ENCODE measurements at places on chromosomes 1 and 21. TPM values are rescaled to one million over a fixed set of nuclear protein-coding genes. Genes with fewer than 3 reads are reported as not detected.
A peak's percentile ranks its signal among the peaks of the same experiment; 100 is the strongest.

GRCh38 chr1:21652101-21652936 is 16.8 kb downstream of the RAP1GAP start:
- DNase-seq = no peak

- no peak for DNase-seq
Observed at GRCh38 chr1:117594261-117594990, 11.4 kb upstream of the TENT5C start.

The HUNK gene
- under 0.01 TPM for total RNA-seq

- no peak for DNase-seq
Observed at GRCh38 chr1:13581446-13581845, 2.2 kb upstream of the PDPN start.

DNA sequence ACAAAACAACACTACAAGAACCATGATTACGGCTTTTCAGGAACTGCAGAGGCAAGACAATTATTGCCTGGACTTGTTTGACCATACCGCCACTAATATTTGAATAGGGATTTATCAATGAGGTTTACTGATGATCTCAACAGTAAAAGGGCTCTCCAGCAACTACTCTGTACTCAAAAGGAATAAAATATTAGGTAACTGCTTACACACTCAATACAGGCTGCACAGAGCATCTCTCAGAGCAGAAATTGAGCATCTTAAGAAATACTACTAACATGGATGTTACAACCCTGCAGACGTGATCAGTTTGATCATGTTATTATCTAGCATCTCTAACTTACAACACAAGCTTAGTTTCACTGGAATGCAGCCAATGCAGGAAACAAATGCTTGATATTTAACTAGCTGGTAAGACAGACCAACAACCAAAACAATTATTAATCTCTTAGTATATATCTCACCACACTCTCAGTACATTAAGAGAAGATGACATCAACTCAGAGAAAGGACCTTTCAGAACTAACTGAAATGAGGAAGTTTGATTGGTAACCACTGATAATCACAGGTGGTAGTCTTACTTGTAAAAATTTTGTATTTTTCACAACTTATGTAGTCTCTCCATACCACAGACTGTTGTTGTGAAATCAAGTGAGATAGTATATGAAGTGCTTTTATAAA is 52.2 kb downstream of the PUM1 start:
- DNase-seq = peak; percentile 86

GRCh38 chr1:101291562-101292380 is 55.0 kb downstream of the S1PR1 start:
- DNase-seq = peak; percentile 23

DNA sequence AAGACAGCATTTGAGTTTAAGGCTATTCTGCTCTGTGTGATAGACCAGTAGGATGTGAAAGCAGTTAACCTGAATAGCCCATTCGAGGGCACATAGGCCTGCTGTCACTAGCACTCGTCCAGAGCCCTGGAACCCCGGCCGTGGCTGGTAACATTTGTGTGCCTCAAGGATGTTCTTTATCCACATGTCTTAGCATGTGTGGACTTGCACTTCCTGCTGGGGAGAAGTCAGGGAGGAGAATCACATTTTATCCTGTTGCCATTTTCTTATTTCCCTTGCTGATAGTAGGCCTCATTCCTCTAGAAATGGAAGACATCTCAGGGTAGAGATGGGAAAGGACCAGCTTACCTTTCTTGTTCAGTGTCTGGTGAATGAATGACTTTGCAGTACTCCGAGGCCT is 54.7 kb downstream of the VPS13D start:
- peak; percentile 56 for DNase-seq

DNA sequence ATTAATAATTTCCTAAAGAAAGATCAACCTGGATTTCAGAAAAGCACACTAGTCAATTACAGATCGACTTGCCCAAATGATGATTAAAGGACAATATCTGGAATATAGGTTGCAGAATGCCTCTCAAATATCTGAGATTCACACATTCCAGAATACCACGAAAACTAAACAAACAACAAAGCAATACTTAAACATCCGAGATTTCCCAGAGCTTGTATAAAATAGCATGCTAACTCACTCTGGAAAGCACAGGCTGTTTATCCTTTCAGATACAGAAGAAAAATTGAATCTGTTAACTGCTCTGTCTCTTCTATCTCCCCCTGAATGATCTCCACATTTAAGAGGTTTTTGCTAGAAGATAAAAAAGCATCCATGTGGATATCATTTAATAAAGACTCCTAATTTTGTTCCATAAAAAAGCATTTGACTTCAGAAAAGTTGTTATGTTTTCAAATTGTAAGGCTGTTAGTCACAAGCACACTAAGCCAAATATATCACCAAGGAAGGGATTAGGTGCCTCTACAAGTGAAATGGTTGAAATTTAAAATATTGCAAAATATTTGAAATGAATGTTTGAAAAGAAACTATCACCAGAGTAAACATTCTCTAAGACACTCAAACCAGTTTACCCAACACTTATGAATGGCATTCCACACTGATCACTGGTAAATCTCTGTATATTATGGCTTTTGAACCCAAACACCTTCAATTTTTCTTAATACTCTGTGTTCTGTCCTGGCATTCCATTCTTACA is 865.1 kb upstream of the ADAMTS5 start:
- peak; percentile 53 for DNase-seq

GRCh38 chr21:33787431-33787830 is 128.2 kb downstream of the ATP5PO start:
- no peak for DNase-seq

DNA sequence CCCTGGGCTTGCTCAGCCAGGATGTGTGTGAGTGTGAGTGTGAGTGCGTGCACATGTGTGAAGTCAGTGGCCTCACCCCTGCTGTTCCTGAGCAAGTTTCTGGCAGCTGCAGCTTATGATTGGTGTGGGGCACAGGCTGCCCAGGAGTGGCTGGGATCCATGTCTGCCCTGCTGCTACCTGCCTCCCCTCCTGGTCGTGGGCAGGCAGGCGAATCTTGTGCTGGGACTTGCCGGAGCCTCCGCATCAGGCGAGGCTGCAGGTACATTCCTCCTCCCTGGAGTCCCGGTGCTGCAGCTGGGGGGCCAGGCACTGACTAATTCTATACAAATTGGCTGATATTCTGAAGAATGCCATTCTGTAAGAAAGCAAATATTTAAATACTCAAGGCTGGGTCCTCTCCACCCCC is 85.6 kb upstream of the WNT4 start:
- DNase-seq = peak; percentile 91
